ENCODE measurements at places on chromosomes 5 and 9. TPM values are rescaled to one million over a fixed set of nuclear protein-coding genes. Genes with fewer than 3 reads are reported as not detected.

Gene TMOD1
- 5.1 TPM for total RNA-seq

Gene ZMYND19
- total RNA-seq, result 31.2 TPM

Gene GRIA1
- total RNA-seq, result not detected

Gene PCDHGA6
- 6.6 TPM for total RNA-seq

Gene ADGRV1
- 0.15 TPM for total RNA-seq

Gene PCDHGC4
- total RNA-seq, result 2.5 TPM

Gene PLPPR1
- 1.1 TPM for total RNA-seq

Gene SPOCK1
- 24.4 TPM for total RNA-seq

Gene LRRC70
- 27.5 TPM for total RNA-seq

Gene ORM1
- total RNA-seq, result not detected

Gene BNC2
- total RNA-seq, result 19.0 TPM

Gene OR1J1
- total RNA-seq, result not detected

Gene RXFP3
- not detected for total RNA-seq

Gene RNF208
- total RNA-seq, result 0.76 TPM

Gene CCL21
- total RNA-seq, result 0.64 TPM

Gene LMX1B
- total RNA-seq, result 0.10 TPM

Gene FGF1
- 1.5 TPM for total RNA-seq

Gene NR5A1
- not detected for total RNA-seq

Gene FBP1
- 1.7 TPM for total RNA-seq

Gene ENC1
- 155 TPM for total RNA-seq

Gene ARRDC3
- total RNA-seq, result 50.6 TPM

Gene ZNF782
- 2.6 TPM for total RNA-seq

Gene RASEF
- 0.48 TPM for total RNA-seq

Gene OR13C9
- total RNA-seq, result not detected

Gene MAMDC2
- 16.0 TPM for total RNA-seq

Gene KCNN2
- 7.5 TPM for total RNA-seq

Gene FBXW11
- 40.1 TPM for total RNA-seq

Gene PCDHGA5
- total RNA-seq, result 2.1 TPM

Gene CDC42SE2
- 19.1 TPM for total RNA-seq

Gene GFI1B
- total RNA-seq, result not detected

Gene RASGEF1C
- total RNA-seq, result not detected

Gene PCA3
- not detected for total RNA-seq

Gene CTXN3
- total RNA-seq, result not detected

Gene NDUFS4
- total RNA-seq, result 114 TPM
